Uterus (tissue), 4 donors: ENCODE measurements at places on chromosomes 16 and 17. TPM values are rescaled to one million over a fixed set of nuclear protein-coding genes. Genes with fewer than 3 reads are reported as not detected.

The FAM117A gene
- total RNA-seq: 12.9 TPM

The OTOA gene
- total RNA-seq: not detected

The PPP1R27 gene
- total RNA-seq: not detected

The HAGHL gene
- not detected for total RNA-seq

The GDPD3 gene
- not detected for total RNA-seq

The NR1D1 gene
- 5.3 TPM for total RNA-seq

The SOX15 gene
- total RNA-seq: 7.3 TPM

The C16orf92 gene
- not detected for total RNA-seq

The DNAH9 gene
- total RNA-seq: 7.7 TPM

The RDM1 gene
- total RNA-seq: not detected

The TOM1L2 gene
- total RNA-seq: 15.6 TPM

The MYH13 gene
- not detected for total RNA-seq

The KRT31 gene
- total RNA-seq: not detected

The CD300LB gene
- total RNA-seq: not detected

The SSTR5 gene
- not detected for total RNA-seq

The BICDL2 gene
- 1.9 TPM for total RNA-seq

The MYL11 gene
- total RNA-seq: not detected

The HCRT gene
- total RNA-seq: 1.0 TPM

The PRAC2 gene
- total RNA-seq: not detected

The PRSS33 gene
- total RNA-seq: not detected

The MAF gene
- total RNA-seq: 29.3 TPM

The CRLF3 gene
- total RNA-seq: 23.4 TPM
